Left colon (tissue), 2 donors: ENCODE measurements at places on chromosomes 4 and X. TPM values are rescaled to one million over a fixed set of nuclear protein-coding genes. Genes with fewer than 3 reads are reported as not detected.

GRCh38 chr4:57148831-57149505 lies 38.8 kb upstream of the IGFBP7 start:
- no peak for DNase-seq

GRCh38 chrX:65607070-65607742 lies 60.2 kb upstream of the MSN start:
- no peak for DNase-seq

GRCh38 chr4:112190684-112191083 lies 40.9 kb upstream of the AP1AR start:
- no peak for DNase-seq

DNA sequence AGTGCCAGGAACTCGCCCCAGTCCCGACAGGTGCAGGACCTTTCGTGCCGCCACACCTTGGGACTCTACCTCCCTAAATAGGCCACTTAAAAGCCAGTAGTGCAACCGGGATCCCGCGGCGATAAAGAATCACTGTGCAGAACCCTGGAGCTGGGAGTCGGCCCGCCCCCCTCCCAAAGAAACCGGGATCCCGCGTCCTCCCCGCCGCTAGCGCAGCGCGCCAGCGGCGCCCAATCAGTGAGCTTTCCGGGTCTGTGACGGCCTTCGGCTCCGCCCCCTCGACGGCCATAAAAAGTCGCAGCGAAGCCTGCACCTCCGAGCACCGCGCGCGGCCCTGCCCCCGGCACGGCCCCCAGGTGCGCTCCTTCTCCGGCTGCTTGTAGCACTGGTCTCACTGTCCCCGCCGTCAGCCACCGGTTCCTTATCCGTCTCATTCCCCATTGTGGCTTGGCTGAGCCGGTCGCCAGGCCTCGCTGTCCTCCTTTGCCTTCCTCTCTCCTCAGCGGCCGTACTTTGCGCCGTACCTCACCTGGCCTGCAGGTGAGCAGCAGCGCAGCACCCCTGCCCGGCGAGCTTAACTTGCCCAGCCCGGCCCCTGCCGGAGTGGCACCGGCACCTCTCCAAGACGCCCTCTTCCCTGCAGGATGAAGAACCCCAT lies at the start of gene LRAT:
LRAT (plus strand) TSS at position 318 of the 658 bp plus-strand sequence; CDS start at position 645, 327 bp downstream.
- peak; percentile 82 for DNase-seq

IL1RAPL1 gene
- total RNA-seq = 0.18 TPM

DNA sequence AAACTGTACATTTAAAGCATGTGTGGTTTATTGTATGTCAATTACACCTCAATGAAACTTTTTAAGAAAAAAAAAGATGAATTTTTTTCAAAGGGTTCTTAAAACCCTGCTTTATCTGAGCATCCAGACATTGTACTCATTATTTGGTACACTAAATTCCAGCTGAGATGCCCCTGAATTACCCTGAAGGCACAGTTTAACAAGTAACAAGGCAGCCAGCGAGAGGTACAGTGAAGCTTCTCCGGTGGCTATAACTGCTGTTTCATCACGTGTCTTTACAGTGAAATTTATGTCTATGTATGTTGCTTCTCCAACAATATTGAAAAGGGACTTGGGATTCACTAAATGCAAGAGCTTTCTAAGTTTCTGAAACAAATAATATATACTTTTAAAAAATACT lies 15.8 kb downstream of the SLC7A11 start:
- no peak for DNase-seq

- no peak for DNase-seq
These were observed 27.1 kb upstream of the PNMA3 start for GRCh38 chrX:153029162-153029561.

DNA sequence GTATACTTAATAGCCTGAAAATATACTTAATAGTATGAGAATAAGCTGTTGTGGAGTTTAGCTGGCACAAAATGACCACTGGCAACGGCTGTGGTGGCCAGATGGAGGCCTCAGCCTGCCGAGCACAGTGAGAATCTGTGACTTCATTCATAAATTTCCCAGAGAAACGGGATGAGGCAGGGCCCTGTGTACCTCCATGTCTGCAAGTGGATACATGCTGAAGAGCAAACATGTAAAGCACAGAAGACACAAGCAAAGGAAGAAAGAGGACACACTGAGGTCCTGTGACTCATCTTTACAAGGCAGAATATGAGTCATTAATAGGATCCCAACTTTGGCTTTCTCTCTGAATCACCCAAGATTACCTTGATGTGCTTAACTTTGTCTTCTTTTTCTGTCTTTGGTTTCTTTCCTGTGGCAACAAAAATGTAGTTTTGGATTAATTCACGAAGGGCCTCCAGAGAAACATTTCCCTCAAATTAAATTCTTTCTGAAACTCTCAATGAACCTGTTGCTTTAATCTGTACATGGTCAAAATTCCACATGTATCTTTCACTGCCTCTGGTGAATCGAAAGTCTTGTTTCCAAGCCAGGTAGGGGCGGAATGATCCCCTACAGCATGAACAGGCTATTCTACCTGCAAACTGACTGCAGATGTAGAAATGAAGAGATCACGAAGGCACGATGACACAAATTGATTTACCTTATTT lies 56.4 kb downstream of the IRF2 start:
- DNase-seq = no peak

UFSP2 gene
- 26.1 TPM for total RNA-seq

DNA sequence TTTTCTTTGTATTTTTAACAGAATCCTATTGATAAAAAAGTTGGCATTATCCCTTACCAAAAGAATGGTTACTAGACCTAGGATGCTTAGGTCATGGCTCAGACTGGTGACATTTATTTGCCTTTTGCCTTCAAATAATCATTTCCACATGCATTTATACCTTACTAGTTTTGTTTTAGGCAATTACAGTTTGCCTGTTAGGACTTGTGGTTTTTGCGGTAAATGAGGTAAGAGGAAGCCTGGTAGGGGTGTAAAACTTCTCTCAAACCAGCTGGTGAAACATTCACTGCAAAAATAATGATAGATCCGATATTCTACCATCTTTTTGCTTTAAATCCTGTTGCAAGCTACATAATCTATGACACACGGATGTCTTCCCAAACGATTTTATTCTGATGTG lies 12.1 kb downstream of the LAMP2 start:
- DNase-seq = no peak

DNA sequence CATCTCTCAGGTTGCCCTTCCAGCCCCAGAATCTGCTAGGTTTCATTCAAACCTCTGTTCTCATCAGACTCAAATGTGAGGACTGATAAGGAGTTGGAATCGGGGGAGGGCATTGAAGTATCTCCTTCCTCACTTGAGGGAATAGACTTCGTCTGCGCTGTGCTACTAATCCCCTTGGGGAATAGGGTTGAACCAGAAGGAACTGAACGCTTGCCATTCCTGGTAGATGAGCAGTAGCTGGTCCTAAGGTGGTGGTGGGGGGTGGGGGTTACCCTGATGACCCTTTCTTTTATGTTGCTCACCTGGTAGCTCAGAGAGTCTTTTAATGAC lies 692 bp upstream of the SLC9A7 start:
- DNase-seq = no peak

- DNase-seq = peak; percentile 34
These were observed 10.0 kb upstream of the LNX1 start for GRCh38 chr4:53601251-53601764.

DNA sequence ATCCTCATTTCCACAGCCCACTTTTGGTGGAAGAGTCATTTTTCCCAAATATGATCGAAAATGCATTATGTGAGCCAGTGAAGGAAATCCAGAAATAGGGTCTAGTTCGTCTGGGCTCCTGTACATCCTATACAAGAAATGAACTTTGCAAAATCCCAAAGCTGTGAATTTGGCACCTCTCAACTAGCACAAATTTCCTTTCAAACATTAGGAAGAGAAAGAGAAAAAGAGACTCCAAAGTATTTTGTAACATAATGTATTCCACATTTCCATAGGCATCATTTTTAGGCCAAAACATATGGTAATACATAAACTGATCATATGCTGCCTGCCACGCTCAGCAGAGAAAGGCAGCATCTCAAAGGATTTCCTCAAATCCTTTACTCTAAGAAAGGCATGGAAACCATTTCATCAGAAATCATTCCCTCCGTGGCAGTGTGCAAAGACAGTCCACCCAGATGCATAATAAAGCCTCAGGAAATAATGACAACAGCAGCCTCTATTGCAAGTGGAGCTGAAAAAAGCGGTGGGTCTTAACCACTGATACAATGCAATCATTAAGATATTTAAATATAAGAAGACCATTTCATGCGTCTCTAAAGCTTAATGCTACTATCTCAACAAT lies 56.8 kb downstream of the ANOS1 start:
- DNase-seq = no peak

- no peak for DNase-seq
These were observed 341.3 kb upstream of the MAGEB16 start for GRCh38 chrX:35456891-35457290.

CTAG2 gene
- not detected for total RNA-seq

VSIG4 gene
- total RNA-seq = 30.4 TPM

KIF4A gene
- total RNA-seq = 6.7 TPM

FREM3 gene
- not detected for total RNA-seq

DNA sequence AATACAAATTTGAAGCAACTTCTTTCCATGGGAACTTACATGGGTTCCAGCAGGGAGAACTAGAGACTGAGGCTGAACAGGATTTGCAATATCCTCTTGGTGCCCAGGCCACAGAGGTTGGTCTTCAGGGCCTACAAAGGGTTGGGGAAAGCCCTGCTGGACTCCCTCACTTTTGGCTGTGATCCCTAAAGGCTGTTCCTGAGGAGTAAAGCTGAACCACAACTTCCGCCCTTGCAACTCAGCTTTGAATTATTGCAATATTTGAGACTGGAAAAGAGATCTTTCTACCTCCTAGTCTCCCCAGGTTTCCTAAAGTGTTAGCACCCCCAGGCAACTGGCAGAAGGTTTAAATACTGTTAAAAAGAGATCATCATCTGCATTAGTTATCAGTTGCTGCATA lies 26.9 kb downstream of the DCHS2 start:
- DNase-seq = no peak

GLRA2 gene
- total RNA-seq = 1.0 TPM

DNA sequence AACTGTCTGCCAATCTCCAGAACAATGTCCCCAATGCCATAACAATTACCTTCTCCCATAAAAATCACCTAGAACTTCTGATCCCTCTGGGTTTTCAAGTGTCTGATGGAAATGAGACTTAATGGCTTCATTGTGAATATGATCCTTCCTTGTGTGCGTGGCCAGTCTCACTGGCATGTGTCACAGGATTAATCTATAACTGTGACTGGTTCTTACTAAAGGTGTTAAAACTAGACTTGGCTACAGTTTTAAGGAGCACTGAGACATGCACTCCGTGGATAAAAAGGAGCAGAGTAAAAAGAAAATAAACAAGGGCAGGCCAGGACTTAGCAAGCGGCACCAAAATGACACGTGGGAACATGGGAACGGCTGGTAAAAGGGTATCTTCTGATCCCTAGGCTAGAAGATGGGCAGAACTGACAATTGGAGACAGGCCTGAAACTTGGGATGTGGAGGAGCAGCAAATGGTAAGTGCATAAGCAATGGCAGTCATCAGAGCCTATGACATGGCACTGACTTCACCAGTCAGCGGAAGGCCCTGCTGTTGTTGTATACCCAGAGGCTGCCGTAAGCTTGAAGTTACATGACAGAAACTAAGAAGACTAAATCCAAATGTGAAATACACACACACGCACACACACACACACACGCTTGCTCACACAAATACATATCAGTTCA lies 256.6 kb upstream of the NOCT start:
- DNase-seq = no peak

DNA sequence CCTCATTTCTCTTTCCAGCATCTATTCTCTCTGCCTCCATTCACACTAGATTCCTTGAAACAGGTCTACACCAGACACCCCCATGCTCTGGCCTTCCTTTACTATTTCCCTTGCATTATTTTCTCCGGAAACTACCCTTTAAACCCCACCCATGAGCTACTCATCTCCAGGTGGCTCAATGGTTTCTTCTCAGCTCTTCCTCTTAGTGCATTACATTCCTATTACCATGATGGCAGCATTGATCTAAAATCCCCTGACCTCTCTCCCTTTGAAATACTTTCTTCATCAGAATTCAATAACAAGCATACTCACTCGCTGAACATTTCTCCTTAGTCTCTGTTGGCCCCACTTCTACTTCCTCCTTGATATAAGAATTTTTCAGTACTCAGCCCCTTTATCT lies 94.6 kb downstream of the SYNPO2 start:
- no peak for DNase-seq

GRCh38 chrX:137482136-137482535 lies 83.8 kb upstream of the ZIC3 start:
- no peak for DNase-seq

DGKK gene
- not detected for total RNA-seq

GRCh38 chrX:82961129-82961528 lies 547.0 kb upstream of the POU3F4 start:
- no peak for DNase-seq

DNA sequence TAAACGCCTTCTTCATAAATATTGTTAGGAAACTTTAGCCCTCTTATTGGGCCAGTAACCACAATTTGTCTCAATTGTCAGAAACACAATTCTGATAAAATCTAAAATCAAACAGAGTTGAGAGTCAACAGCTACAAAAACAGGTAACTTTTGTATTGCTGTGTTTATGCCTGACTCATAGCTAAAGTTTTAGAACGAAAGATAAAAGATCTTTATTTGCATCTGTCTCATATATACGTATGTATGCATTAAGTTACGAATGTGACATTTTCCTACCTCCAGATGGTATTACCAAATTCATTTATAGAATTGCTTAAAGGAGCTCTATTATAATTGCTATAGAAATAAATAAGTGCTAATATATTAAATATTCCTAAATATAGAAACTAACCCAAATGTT lies 887.9 kb upstream of the NDST4 start:
- no peak for DNase-seq

DNA sequence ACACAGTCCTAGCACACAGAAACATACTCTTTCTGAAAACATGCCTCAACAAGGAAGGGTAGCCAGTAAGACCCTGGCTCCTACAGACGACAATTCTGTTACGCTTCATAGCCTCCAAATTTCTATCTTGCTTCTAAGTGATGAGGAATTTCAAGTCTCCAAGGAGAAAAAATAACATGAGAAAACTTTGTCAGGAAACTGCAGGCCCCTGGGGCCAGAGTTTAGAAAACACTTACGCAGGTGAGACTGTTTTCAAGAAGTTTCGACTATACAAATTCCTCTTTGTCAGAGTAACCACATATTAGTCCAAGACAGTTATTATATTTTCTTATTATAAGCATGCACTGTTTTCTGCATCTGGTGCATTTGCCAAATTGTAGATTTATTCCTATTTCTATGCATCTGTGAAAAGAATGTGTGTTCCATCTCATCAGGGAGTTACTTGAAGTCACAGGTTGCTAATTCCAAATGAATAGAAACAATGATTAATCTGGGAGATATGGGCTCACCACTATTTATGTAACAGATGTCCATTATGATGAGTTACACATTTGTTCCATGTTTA lies 30.3 kb upstream of the HCCS start:
- DNase-seq = no peak

- no peak for DNase-seq
These were observed 149.4 kb upstream of the PJA1 start for GRCh38 chrX:69314436-69315348.

DNA sequence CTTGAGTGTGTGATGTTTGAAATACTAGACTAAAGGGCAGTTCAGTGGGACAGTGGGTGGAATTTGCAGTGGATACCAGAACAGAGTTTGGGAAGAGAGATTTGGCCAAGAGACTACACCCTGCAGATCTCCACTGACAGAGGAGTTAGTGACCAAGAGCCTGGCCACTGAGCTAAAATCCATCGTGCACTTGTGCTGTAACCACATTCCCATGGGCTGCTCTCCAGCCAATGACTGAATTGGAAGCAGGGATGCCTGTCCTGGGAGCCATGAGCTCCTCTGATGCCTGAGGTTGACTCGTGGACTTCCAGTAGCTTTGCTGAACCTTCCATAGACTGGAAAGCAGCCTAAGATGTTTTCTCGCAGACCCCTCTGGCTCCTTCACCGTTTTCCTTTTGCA lies 296.1 kb downstream of the TRIML1 start:
- DNase-seq = no peak
